RWPE1 (cell line): ENCODE measurements at places on chromosomes 1 and 21.

- no peak for DNase-seq
These were observed 64.5 kb upstream of the SPATA6 start for GRCh38 chr1:48536477-48536876.

GRCh38 chr1:39115271-39116110 lies 89.0 kb upstream of the MACF1 start:
- DNase-seq, result peak; percentile 31

- DNase-seq, result no peak
These were observed 5.8 kb downstream of the JMJD4 start for GRCh38 chr1:227729144-227729880.

- DNase-seq, result no peak
These were observed 6.5 kb downstream of the FMO5 start for GRCh38 chr1:147218606-147219005.

- no peak for DNase-seq
These were observed 10.9 kb downstream of the KDF1 start for GRCh38 chr1:26949266-26949925.

DNA sequence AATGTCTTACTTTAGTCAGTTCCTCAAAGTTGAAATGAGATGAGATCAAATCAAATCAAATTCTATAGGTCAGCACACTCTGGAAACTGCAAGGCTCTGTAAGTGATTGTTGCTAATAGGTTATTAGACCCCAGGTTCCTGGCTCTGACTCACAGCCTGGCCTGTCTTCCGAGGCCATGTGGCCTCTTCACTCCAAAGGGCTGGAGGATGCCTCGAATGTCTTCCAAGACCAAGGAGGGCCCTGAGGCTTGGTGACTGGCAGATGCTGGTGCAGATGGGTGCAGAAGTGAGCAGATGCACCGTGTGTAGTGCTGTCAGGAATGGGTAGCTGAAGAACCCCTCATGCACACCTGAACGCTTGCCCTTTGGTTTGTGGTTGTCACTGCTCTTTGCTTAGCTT lies 113.4 kb downstream of the MAB21L3 start:
- no peak for DNase-seq

- no peak for DNase-seq
These were observed 68.3 kb downstream of the SYF2 start for GRCh38 chr1:25163986-25164385.

- no peak for DNase-seq
These were observed 2.3 kb downstream of the PCSK9 start for GRCh38 chr1:55041613-55042012.

DNA sequence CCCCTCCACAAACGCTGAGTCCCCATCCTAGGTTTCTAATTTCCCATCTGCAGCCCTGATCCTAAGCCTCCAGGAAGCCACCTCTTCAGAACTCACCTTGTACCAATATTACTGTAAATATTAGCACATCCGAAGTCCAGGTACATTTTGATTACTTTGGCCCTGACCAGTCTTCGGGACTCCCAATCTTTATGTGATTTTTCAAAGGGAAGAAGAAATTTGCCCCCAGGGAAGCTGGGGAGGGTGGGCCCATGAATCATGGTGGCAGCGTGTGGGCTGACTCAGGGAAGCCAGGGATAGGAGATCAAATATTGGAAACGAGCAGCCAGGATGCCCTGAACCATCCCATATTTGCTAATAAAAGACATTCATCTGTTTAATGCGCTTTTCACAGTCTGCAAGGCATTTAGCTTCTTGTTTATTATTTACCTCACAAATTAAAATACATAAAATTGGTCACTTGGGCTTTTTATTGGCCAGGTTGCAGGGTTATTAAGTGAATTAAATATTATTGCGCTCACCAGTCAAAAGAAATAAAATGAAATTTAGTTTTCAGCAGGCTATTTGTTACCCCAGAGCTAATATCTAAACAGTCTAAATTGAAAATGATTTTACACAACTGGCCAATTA lies 46.6 kb downstream of the KIAA0040 start:
- peak; percentile 35 for DNase-seq

DNA sequence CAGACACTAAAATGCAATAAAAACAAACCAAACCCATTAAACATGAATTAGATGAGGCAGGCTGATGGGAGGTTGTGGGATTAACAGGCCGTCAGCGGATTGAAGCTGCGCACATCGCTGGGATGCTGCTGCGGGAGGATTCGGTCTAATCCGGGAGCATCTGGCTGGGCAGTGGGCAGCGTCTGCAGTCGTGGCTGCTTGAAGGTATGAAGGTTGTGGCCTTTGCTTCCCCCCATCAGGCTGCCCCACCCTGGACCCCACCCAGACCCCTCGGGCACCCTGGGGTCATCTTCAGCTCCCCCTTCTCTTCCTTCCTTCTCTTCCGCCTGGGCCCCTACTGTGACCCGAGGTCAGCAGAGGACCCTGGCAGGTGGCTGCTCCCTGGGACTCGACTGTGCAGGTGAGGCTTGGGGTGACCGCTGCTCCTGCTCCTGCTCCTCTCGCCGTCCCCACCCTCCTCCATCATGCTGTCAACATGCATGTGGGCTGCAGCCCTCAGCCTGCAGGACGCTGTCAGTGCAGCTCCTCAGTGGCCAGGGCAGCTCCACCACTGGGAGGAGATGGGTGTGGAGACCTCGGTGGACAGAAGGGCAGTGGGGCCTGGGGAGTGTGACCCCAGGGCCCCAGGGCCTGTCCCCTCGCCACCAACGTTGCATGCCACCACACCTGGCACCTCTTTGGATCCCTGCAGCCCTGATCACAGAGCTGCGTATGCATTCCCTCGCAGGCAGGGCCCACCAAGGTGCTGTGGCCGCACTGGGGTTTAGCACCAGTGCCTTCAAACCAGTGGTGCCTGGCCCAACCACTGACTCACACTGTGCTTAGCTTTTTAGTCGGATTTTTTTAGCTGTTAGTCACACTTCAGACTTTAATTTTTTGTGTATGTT lies 112.2 kb upstream of the COL6A1 start:
- no peak for DNase-seq

DNA sequence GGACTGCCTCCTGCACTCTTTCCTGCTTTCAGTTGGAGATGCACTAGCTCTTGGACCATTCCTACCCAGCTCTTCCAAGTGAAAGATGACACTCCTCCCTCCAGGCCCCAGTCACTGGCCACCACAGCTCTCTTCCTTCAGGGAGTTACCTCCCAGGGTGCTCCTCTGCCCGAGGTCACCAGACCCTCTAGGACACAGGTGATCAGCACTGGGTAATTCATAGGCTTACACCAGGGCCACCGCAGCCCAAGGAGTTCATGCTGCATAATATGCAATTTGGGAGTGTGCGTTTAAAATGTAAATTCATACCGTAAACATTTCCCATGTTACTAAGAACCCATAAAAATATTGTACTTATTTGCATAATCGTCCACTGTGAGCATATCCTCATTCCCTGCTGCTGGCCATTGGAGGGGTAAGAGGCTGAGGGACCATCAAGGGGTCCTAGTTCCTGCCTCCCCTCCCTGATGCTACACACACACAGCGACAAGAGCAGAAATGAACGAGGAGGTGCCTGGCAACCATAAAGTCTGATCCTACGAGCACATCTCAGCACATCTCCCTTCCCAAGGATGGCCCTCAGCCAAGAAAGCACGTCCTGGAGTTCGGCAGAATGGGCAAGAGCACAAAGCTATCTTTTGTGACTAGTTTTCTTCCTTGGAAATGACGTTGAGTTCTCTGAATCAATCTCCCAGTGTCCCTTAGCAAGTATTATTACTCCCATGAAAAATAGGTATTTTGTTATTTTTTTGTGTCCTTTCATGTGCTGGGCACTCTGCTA lies 222.9 kb upstream of the RAB4A start:
- no peak for DNase-seq

GRCh38 chr1:232463225-232463624 lies 166.7 kb downstream of the SIPA1L2 start:
- DNase-seq, result no peak

GRCh38 chr1:25011943-25012638 lies 82.0 kb upstream of the RUNX3 start:
- DNase-seq, result no peak

GRCh38 chr1:238778113-238778512 lies 608.3 kb upstream of the CHRM3 start:
- no peak for DNase-seq

DNA sequence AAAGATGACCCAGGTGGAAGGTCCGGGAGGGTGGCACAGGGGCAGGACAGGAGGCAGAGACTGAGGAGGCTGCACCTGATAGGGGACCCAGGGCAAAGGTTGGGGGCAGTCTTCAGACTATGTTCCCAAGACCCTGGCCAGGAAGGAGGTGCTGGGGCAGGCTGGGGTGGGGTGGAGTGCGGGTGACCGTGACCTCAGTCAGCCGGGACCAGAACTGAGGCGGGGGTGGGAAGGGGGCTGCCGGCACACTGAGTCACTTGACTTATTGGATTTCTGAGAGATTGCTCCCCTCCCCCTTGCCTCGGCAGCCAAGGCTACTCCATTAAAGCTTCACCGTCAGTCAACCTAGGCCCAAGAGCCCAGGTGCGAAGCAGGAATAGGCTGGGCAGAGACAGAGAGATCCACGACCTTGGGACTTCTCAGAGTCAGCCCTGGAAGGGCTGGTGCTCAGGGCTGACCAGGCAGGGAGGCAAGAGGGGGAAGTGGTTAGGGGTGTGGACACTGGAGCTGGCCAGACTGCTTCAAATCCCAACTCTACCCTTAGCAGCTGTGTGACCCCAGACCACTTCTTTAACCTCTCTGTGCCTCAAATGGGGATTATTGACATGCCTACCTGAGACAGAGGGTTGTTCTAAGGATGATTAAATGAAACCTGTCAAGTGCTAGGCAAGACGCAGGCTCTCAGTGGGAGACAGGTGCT lies 47.9 kb upstream of the LAPTM5 start:
- no peak for DNase-seq

DNA sequence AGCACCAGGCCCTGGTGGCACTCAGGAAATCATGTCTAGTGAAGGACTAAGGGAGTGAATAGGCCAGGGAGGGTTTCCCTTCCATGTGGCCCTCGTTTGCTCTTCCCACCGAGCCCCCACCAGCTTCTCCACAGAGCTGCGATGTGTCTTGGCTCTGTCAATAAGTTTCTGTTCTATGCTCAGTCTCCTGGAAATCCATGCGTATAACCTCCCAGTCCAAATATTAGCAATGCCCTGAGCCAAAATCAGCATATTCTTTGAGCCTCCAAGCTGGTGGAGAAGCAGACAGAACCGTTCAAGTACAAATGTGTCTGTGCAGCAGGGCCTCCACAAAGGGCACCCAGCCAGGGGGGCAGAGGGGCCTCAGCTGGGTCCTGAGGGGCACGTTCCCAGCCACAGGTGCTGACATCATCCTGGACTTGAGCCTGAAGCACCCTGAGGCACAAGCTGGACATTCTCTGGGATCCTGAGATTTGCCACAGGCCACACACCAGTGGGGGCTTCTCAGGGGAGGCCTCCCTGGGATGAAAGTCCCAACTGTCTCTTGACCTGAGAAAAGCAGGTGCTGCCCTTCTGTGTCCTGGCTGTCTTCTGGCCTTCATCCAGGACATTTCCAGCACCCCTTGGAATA lies 350.5 kb upstream of the VAMP3 start:
- DNase-seq, result no peak

GRCh38 chr1:172270605-172271004 lies 149.9 kb upstream of the C1orf105 start:
- DNase-seq, result no peak

DNA sequence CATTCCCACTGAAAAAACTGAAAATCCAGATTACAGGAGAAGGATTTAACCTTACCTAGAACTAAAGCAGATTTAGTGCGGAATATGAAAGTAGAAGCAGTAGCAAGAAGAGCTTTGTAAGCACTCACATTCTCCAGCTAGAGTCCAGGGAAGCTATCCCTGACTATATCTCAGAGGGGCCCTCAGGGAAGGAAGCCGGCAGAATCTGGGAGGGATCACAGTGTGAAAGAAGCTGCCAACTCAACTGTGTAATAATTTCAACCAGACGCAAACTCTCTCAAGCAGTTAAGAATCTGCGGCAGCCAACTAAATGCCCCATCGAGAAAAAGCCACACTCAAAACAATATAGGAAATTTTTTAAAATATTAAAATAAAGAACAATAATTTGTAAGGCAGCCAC lies 163.8 kb downstream of the EIF4G3 start:
- no peak for DNase-seq

DNA sequence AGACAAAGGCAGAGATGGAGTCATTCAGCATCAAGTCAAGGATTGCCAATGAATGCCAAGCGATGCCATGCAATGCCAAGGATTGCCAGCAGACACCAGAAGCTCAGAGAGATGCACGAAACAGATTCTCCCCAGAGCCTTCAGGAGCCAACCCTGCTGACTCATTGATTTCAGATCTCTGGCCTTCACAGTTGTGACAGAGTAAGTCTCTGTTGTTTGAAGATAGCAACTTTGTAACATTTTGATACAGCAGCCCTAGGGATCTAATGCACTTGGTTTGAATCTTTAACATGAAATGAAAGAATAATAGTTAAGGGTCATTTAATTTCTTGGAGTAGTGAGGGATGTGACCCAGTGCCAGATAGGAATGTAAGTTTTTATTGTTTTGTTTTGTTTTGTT lies 287.4 kb upstream of the RUNX1 start:
- no peak for DNase-seq

DNA sequence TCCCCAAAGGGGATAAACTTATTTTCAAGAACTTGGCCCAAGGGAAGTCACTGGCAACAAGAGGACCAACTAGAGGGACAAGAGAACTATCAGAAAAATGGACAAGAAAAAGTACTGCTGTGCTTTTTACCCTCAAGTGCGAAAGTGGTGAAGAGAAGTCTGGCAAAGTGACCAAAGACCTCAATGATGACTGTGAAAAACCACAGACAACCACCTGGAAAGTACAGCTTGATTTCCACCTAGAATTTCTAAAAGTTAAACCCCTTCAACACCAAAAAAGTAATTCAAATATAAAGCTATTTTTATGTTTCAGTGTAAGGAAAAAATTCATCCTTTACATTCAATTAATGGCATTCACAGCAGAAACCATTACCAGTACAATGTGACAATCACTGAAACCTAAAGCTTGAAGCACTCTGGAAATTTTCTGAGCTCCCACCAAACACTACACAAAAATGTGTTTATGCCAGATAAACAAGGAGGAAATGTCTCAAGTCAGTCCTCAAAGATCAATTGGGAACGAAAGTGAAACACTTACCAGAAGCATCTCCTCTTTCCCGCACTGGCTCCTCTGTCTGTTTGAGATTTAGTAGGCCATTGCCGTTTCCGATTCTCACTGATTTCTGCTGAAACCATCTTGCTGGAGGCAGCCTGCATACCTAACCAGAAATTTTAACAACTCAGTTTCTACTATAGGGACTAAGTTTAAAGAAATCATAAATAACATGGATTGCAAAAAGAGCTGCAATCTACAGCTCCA lies 8.3 kb downstream of the SDE2 start:
- DNase-seq, result no peak

DNA sequence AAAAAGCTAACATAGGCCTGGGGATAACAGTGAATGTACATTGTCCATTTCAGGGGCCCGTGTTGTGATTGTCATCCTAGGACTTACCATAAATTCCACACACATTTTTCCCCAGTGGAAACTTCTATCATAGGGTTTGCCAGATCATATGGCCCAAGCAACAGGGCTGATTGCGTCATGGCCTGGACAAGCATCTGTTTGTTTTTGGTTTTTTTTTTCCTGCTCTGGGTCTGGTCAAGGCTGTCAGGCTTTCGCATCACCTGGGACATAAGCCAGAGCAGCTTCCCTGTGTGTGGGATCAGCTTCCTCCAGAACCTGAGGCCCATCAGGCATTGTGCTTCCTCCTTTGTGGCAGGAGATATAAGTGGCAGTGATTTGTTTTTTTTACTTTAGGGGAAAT lies 598.5 kb upstream of the USP24 start:
- DNase-seq, result no peak

GRCh38 chr1:229035748-229036082 lies 235.2 kb upstream of the RAB4A start:
- no peak for DNase-seq
